Heart right ventricle (tissue), 16 donors: ENCODE measurements at places on chromosomes 11 and 22.

DNA sequence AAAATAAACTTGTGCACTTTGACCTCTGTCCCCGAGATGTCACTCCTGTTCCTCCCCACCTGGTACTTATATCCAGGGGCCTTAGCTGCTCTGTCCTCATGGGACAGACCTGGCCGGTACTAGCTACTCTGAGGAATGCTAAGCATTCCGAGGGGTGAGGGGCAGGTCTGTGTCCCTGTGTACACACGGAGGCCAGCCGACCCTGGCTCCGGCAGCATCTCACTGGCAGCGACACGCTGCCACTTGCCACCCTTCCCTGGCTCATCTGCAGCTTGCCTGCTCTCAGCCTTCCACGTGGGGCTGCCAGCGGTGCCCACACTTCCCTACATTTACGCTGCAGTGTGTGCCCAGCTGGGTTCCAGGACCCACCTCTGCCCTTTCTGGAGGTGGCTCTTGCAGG, 21.6 kb upstream of the TEF start:
- no peak overlapping the region for H3K27ac ChIP-seq
- H3K4me1 ChIP-seq: peaks cover 11% of the 10 kb centered on the region
- no peak for DNase-seq

GRCh38 chr11:114501901-114502300, 57.8 kb downstream of the NXPE1 start:
- H3K27me3 ChIP-seq: no peaks in the 10 kb centered on the region
- H3K4me1 ChIP-seq: no peaks in the 10 kb centered on the region
- H3K36me3 ChIP-seq: no peaks in the 10 kb centered on the region
- no peak for DNase-seq

- H3K36me3 ChIP-seq: no peaks in the 10 kb centered on the region
- DNase-seq: peak; percentile 92
- H3K4me1 ChIP-seq: peaks cover 7% of the 10 kb centered on the region
Observed at GRCh38 chr22:50672471-50673230, at the start of gene SHANK3. Gene SHANK3 (plus strand): TSS chr22:50672823.

DNA sequence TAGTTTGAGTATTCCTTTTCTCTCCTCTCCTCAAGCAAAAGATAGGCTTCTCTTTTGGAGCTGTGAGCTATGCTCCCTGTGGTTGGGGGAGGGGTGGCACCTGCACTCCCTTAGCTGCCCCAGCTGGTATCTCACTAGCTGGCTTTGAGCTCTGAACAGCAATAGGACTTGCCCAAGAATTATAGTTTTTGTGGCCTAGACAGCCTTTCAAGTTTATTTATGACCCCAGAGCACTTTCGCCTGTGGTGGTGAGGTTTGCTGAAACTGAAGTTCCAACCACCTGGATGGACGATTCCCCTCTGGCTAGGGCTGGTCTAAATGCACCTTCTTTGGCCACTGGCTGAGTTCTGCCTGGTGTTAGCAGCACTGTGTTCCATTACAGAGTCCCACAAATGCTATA, 37.1 kb upstream of the SLC37A2 start:
- H3K27ac ChIP-seq: no peak overlapping the region
- DNase-seq: no peak
- no peaks in the 10 kb centered on the region for H3K4me1 ChIP-seq
- H3K27me3 ChIP-seq: no peaks in the 10 kb centered on the region
- H3K4me3 ChIP-seq: no peak overlapping the region
- no peaks in the 10 kb centered on the region for H3K36me3 ChIP-seq

DNA sequence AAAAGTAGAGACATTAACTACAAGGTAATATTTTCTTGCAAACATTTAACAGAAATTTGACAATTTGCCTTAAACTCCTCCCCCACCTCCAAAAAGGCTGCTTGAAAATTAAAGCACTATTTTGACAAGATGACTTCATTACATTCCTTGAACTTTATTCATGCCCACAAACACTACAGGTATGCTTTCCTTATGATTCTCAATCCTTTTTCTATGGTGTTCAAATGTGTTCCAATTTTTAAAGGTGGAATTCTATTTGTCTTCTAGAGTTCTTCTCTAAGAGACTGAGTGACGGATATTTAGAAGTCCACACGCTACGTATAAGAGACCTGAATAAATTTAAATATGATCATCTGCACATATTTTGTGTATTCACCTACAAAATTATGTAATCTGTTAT, 69.4 kb downstream of the MRTFA start:
- H3K27ac ChIP-seq: no peak overlapping the region
- no peak for DNase-seq
- no peak overlapping the region for H3K4me3 ChIP-seq
- H3K4me1 ChIP-seq: peaks cover 16% of the 10 kb centered on the region
- no peaks in the 10 kb centered on the region for H3K36me3 ChIP-seq
- H3K27me3 ChIP-seq: no peaks in the 10 kb centered on the region

DNA sequence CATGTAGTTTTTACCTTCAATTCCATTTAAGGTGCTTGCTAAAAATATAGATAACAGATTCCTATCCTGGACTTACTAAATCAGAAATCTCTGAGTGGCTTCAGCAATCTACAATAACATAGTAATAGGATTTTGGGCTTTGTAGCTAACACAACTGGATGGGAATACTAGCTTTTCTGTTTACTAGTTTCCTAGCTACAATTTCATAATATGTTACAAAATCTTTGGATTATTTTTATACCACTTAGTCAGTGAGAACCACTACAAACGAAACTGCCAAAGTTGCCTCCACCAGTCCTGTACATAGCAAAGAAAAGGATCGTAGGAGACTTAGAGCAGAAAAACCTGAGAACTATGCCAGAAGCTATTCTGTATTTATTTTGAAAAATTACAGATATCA, 87.7 kb upstream of the ANO3 start:
- no peak overlapping the region for H3K27ac ChIP-seq
- H3K27me3 ChIP-seq: no peaks in the 10 kb centered on the region
- no peaks in the 10 kb centered on the region for H3K4me1 ChIP-seq

DNA sequence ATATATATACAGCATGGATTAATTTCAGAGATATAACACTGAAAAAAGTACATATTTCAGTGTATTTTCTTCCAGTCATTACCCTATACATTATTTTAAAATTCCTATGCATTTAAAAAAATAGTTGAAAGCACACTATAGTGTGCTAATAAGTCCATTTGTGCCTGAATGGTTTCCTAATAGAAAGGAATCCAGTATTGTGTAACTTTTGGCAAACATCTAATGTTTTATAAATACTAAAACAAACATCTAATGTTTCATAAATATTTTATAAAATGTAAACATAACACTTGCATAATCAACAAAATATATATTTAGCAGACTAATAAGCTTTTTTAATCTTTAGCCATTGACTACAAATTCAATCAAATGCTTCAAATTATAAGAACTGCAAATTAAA, 126.6 kb upstream of the FIBIN start:
- H3K4me3 ChIP-seq: no peak overlapping the region
- no peaks in the 10 kb centered on the region for H3K27me3 ChIP-seq
- DNase-seq: no peak
- no peaks in the 10 kb centered on the region for H3K4me1 ChIP-seq

DNA sequence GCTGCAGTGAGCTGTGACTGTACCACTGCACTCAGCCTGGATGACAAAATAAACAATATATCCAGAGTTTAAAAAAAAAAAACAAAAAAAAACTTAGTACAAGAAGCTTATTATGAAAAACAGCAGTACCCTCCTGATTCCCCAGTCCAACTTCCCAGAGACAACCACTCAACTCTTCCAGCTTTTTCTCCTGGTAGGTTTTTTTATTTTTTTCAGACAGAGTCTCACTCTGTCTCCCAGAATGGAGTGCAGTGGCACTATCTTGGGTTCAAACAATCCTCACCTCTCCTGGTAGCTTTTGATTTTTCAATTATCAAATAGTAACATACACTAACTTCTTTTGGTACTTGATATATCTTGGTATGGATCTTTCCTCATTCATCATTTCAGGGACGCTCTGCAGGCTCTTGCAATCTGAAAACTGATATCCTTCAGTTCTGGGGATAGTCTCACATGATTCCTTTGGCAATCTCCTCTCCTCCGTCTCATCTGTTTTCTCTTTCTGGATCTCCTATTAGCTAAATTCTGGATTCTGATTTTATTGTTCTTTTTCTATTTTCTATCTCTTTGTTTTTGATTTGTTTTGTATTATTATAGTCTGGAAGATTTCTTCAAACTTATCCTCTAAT, 44.9 kb downstream of the ALG9 start:
- H3K4me3 ChIP-seq: no peak overlapping the region
- H3K27ac ChIP-seq: no peak overlapping the region
- H3K4me1 ChIP-seq: no peaks in the 10 kb centered on the region
- no peaks in the 10 kb centered on the region for H3K27me3 ChIP-seq

DNA sequence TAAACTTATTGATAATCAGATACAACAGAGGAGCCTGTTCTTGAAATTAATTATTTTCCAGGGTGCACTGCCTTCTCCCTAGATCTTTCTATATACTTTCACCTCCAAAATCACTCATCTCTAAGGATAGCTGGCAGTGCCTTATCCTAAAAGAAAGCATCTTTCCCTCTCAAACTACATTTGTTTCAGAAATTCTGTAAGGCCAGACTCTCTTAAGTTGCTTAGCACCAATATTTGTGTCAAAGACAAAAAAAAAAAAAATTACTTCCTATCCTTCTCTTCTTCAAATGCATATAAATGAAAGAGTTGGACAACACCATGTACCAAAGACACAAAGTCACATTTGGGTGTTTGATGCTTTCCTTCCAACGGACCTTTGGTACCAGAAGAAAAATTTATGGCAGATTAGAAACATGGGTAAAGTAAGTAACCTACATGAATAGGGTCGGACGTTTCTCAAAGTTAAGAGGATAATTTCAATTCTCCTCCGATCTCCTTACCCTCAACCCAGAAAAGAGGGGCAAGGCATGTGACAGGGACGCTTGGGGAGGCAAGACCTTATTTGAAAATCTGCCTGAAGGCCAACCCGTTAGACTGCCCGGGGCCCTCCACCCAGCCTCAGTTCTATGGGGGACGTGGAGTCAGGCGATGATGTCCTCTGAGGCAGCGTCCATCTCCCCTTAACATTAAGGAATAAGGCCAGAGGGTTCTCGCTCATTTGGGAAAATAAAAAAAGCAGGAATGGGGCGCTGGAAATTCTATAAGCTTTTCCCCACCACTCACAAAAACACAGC, 66.3 kb downstream of the ETS1 start:
- no peaks in the 10 kb centered on the region for H3K27me3 ChIP-seq
- peaks cover 60% of the 10 kb centered on the region for H3K4me1 ChIP-seq
- no peaks in the 10 kb centered on the region for H3K36me3 ChIP-seq
- DNase-seq: no peak
- peak overlapping the region; percentile 98 for H3K27ac ChIP-seq

GRCh38 chr11:111944651-111945051, 7.5 kb downstream of the DIXDC1 start:
- H3K36me3 ChIP-seq: no peaks in the 10 kb centered on the region
- H3K4me3 ChIP-seq: no peak overlapping the region
- H3K27ac ChIP-seq: no peak overlapping the region
- no peak for DNase-seq

DNA sequence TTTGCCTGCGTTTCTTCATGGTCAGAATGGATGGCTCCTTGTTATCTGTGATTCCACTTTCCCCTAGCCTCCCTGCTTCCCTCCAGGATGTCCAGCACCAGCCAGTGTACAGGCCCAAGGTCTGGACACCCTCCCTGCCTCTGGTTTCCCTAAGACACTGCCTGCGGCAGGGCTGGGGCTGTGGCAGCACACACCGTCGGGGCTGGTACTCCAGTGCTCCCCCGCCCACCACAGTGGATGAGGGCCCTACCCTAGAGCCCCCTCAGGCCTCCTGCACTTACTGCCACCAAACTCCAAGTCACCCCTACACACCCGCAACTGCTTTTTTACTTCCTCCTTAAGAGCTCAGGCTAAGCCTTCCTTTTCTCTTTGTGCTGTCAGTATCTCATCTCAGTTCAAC, 28.9 kb downstream of the ZNF214 start:
- no peak for DNase-seq
- no peak overlapping the region for H3K27ac ChIP-seq
- H3K36me3 ChIP-seq: no peaks in the 10 kb centered on the region

DNA sequence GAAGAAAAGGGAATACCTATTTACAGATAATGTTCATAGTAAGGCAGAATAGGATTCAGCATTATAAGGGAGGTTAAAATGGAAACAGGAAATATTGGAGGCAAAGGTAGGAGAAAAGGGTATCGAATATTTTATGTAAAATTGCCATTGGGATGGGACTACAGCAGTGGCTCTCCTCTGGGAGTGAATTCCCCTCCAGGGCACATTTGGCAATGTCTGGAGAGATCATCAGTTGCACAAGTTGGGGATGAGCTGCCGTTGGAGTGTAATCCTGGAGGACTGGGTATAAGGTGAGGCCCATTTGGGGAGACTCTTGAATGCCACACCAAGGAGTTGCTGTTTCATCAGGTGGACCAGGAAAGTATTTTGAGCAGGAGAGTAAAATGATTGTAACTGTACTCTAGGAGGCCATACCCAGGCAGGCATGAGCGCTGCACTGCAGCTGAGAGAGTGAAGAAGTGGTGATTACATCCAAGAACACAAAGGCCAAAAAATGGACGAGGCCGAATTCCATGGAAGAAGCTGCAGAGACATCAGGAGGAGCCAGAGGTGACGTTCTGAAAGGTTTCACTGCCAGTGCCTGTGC, 8.7 kb upstream of the ACRV1 start:
- H3K36me3 ChIP-seq: no peaks in the 10 kb centered on the region
- no peaks in the 10 kb centered on the region for H3K4me1 ChIP-seq
- H3K27me3 ChIP-seq: no peaks in the 10 kb centered on the region
- H3K27ac ChIP-seq: no peak overlapping the region

GRCh38 chr11:95943546-95943945, 19.6 kb upstream of the MTMR2 start:
- H3K27me3 ChIP-seq: no peaks in the 10 kb centered on the region
- DNase-seq: no peak
- H3K4me3 ChIP-seq: no peak overlapping the region
- H3K4me1 ChIP-seq: no peaks in the 10 kb centered on the region

- no peaks in the 10 kb centered on the region for H3K27me3 ChIP-seq
- no peak overlapping the region for H3K27ac ChIP-seq
- no peak overlapping the region for H3K4me3 ChIP-seq
- DNase-seq: no peak
Observed at GRCh38 chr22:44351685-44352377, 39.1 kb upstream of the SHISAL1 start.

GRCh38 chr11:2930704-2931419, 1.6 kb upstream of the PHLDA2 start:
- no peak overlapping the region for H3K27ac ChIP-seq
- peak overlapping the region; percentile 55 for H3K4me3 ChIP-seq
- DNase-seq: peak; percentile 44
- peaks cover 9% of the 10 kb centered on the region for H3K4me1 ChIP-seq

DNA sequence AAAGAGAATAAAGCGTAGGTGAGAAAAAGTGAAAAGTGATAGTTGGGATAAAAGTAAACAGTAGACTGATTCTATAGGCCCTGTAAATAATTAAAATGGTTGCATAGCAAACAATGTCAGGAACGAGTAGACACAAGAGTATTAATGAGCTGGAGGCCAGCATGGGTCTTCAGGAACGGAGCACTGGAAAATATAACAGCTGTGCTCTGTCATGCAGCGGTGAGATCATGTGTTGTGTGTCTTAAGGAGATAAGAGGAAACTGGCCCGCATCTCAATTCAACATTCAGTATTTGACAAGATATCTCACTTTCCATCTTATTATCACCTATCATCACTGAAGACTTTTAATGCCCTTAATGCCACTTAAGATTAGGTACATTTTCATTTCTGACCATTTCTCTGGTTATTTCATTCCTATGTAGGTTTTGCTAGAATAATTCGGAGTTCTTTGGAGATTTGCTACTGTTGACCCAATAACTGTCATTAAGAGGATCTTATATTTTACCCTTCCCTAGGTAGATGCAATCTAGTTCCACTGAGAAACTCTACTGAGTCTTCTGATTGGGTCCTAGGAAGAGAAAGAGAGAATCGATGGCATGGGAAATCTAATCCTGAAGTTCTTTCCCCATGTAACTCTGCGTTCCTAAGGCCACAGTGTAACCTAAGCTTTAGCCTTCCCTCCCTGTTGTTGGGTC, 35.5 kb upstream of the VWA5A start:
- no peak overlapping the region for H3K4me3 ChIP-seq
- H3K4me1 ChIP-seq: peaks cover 6% of the 10 kb centered on the region
- no peaks in the 10 kb centered on the region for H3K36me3 ChIP-seq
- no peak overlapping the region for H3K27ac ChIP-seq
- H3K27me3 ChIP-seq: peaks cover 65% of the 10 kb centered on the region
